ENCODE measurements at places on chromosomes 2 and 18.

DNA sequence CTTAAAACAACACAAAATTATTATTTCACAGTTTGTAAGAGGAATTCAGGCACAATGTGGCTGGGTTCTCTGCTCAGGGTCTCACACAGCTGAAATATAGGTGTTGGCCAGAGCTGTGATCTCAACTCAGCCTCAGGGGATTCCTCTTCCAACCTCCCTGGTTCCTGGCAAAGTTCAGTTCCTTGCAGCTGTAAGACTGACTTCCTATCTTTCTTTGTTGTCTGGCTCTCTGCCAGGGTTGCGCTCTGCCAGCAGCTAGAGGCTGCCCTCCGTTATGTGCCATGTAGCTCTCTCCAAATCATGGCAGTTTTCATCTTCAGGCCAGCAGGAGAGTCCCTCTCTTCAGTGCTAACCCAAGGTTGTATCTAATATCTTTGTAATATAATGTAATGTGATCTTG lies 272.5 kb upstream of the KCNJ3 start:
- no peak for DNase-seq

- no peak for DNase-seq
Observed at GRCh38 chr2:203994735-203995134, 58.2 kb downstream of the ICOS start.

- no peak for DNase-seq
Observed at GRCh38 chr18:45566025-45566740, 49.1 kb upstream of the SLC14A2 start.

DNA sequence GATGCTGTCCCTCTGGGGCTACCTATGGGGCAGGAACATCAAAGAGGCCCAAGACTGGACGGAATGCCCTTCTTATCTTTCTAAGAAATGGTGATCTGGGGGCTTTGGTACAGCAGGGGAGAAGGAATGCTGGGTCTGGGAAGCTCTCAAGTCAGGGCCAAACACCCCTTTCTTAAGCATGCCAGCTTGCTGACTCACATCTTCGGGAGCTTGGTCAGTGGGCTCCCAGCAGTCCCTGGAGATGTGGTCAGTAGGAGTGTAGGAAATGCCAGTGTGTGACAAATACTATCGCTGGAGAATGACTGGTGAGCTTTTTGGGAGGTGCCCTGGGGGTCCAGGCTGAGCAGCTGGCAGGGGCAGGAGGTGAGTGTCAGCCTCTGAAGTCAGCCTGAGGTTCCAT lies 105.0 kb upstream of the CDC42EP3 start:
- no peak for DNase-seq

DNA sequence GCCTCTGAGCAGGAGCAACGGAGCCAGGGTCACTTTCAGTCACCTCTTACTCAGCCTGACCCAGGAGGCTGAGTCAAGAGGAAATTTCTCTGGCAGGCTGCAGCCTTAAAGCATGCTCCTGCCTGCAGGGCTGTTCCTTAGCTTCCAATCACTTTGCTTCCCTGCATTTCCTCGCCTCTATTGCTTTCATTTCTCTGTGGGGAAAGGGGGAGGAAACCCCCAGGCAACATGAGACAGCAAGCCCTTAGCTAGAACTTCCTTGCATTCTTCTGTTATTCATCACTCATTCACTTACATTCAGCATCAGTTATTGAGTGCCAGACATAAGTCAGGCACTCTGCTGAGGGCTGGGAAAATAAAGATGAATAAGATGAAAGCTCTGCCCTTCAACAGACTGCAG lies 13.0 kb downstream of the XDH start:
- DNase-seq: no peak

GRCh38 chr18:70454704-70455322 lies 166.0 kb downstream of the SOCS6 start:
- DNase-seq: peak; percentile 39

DNA sequence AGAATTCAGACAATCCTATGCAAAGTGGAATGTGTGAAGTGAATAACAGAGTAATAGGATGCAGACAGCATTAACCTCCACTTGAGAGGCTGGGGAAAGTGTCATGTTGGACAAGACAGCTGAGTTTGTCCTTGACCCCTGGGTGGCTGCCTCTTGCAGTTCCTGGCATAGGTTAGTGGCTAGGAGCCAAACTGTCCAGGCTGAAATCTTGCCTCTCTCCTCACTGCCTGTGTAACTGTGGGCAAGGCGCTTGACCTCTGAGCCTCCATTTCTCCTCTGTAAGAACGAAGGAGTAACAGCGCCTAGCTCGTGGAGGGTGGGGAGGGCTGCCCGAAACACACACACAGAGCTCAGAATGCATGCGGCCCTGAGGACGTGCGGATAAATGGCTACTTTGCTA lies 34.8 kb upstream of the LDLRAD4 start:
- no peak for DNase-seq

DNA sequence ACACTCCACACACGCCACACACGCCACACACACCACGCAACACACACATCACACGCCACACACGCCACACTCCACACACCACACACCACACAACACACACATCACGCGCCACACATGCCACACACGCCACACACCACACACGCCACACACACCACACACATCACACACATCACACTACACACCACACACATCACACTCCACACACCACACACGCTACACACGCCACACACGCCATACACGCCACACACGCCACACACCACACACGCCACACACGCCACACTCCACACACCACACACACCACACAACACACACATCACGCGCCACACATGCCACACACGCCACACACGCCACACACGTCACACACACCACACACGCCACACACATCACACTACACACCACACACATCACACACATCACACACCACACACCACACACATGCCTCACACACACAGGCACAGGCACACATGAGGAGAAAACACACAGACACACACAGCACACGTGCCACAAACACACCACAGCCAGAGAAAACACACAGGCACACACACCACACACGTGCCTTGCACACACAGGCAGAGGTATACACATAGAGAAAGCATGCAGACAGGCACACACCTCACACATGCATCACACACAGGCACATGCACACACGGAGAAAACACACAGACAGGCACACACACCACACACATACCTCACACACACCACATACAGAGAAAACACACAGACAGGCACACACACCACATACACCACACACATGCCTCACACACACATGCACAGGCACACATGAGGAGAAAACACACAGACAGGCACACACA lies 241.5 kb upstream of the MYT1L start:
- no peak for DNase-seq

- DNase-seq: no peak
Observed at GRCh38 chr18:39799006-39799405, 2156.0 kb upstream of the PIK3C3 start.

- no peak for DNase-seq
Observed at GRCh38 chr2:9109871-9110270, 96.7 kb upstream of the ASAP2 start.

GRCh38 chr2:174078275-174078674 lies 113.1 kb upstream of the SP3 start:
- no peak for DNase-seq

- DNase-seq: no peak
Observed at GRCh38 chr2:55999790-56000189, 76.2 kb upstream of the EFEMP1 start.

DNA sequence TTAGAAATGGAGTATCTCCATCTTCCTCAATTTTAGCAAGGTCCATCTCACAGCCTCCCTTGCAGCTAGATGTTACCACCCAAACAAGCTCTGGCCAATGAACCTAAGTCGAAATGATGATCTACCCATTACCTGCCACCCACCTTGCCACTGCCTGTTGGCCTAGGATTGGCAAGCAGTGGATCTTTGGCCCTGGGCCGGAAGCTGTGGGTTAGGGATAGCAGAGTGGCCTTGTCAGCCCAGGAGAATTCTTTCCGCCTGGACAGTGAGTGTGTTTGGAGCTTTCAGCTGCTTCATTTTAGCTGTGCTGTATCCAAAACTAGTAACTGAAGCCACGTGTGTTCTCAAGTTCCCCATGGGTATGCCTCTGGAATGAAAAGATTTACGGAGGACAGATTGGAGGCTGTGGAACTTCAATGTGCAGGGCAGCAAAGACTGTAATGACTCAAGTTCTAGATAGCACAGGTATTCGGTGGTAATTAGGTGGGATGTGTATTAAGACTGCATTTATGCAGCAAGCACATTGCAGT lies 7.7 kb upstream of the PARD6G start:
- no peak for DNase-seq

- no peak for DNase-seq
Observed at GRCh38 chr18:41767960-41768359, 187.1 kb upstream of the PIK3C3 start.

DNA sequence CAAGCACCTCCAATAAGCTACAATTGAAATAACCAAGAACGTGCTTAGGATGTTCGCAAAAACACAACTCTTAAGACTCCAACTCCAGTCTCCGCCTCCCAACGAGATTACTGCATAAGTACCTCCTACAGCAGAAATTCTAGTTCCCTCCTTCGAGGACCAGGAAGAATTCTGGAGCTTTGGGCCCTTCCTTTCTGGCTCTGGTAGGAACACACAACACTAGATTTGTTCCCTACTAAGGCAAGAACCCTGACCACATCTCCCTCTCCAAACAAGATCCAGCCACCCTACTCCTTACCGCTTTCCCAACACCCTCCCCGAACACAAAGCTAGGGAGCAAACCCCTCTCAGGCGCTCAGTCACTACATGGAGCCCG lies 721 bp downstream of the ADAM17 start:
- peak; percentile 45 for DNase-seq

GRCh38 chr18:3703732-3704176 lies 253.8 kb downstream of the TGIF1 start:
- no peak for DNase-seq

DNA sequence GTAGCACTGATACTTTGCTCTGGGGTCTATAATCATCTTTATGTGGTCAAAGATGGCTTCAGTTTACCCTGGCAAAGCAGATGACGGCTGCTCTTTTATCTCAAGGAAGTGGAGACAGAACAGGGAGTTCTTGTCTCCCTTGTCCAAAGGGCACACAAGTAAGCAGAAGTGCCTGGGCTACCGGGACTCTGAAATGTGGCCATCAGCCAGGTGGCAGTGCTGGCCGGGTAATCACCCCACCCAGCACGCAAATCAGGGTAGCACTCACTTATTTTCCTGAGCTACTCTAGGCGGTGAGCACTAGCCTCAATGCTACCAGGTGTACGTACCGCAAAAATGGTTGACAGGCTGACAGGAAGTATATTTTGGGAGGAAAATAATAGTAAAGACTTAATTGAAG lies 119.7 kb upstream of the ETAA1 start:
- no peak for DNase-seq
